AG04449 (cell line): ENCODE measurements at places on chromosomes 5 and 9.

DNA sequence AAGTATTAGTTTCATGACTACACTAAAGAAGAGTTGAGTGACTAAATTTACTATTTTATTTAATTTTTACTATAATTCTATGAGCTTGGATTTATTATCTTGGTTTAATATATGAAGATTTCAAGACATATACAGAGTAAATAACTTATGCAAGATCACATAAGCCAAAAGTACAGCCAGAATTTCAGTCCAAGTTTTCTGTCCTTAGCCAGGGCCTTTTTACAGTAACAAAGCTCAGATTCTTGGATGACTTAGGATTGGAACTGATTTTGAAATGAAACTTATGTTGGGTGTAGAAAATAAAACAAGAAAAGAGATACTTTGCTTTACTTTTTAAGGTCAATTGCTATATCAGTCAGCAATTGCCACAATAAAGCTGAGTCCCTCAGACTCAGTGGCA lies 170.3 kb downstream of the MARCHF11 start:
- DNase-seq, result no peak

DNA sequence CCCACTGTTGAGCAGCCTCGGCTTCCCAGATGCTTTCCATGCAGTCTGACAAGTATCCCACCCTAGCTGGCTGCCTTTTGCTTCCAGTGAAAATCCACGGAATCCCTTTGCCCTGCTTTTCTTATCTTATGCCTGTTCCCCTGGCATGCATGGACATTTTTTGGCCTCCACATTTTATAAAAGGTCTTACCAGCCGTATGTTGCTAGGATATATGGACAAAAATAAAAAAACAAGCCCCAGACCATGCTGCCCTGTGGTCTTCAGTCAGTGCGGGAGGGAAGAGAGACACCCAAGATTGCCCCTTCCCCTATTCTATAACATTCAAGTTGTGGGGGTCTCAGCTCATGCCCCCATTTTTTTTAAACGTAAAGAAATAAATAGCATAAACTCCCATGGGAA lies 129.6 kb downstream of the COL23A1 start:
- no peak for DNase-seq

GRCh38 chr5:172943906-172944305 lies 15.3 kb upstream of the RPL26L1 start:
- no peak for DNase-seq

DNA sequence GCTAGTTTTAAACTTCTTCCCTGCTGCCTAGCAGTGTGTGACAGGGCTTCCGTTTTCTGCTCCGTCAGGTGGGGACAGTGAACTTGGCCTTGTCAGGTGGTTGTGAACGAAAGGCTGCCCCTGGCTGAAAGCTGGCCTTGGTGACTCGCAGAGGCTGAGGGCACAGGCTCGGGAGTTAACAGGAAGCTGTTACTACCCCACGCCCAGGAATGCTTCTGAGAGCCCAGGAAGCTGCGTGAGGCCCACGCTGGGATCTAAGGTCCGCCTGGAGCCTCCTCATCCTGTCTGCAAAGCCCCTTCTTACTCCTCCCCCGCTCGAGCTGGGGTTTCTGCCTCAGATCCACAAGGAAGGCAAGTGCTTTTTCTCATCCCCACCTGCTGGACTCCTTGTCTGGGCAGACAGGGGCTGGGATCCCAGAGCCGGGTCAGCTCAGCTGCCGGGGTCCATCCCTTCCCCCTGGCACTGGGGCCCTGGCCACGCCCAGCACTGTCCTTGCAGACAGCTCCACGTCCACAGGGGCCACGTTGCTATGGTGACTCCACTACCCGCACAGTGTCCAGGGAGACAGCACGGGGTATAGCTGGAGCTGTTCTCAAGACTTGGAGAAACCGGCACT lies 124.7 kb upstream of the TBC1D2 start:
- peak; percentile 14 for DNase-seq

DNA sequence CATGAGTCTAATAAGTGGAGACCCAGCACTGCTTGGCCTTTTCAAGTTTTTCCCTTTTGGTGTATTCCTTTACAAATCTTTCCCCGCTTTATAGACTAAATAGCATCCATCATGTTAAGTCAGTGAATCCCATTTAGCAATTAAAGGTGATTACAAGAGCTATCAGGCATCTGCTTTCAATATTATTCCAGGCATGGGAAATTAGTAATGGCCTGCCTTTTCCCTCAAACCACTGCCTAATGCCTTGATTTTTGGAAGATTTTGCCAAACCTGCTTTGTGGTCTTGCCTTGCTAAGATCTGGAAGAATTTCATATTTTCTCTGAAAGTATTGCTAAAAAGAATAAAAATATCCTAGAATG lies 102.8 kb upstream of the GNA14 start:
- no peak for DNase-seq

DNA sequence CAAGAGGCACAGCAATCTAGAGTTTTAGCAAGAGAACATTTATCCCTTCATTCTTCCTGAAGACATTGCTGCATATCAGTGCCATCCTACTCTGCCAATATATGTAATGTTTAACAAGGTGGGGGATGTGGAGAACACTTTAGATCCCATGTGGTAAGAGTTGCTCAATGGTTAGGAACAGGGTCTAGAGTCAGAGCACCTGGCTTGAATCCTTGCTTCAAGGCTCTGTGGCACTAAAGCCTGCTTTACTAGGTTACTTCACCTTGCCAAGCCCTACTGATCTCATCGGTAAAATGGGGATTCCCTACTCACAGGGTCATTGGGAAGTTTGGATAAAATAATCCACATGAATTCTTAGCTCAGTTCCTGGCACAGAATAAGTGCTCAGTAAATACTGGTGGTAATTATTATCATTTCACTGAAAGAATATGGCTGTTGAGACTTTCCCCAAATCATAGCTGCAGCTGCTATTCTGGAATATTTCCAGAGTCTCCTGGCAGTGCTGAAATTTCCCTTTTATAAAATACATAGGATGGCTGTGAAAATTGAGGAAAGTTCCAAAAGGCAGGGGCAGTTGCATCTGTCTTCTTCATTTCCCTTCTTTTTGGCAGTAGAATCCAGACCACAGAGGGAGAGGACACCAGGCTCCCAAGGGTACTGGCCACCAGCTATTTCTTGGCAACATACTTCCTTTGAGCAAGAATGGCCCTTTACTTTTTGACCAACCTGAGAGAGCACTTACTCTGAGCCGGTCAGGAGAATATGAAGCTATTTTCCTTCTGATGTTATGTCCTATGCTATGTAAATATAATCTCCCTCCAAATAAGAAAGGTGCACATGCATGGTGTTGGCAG lies 142.8 kb downstream of the PALM2AKAP2 start:
- DNase-seq, result no peak
